ENCODE measurements at places on chromosomes 6 and 20. TPM values are rescaled to one million over a fixed set of nuclear protein-coding genes. Genes with fewer than 3 reads are reported as not detected.
A peak's percentile ranks its signal among the peaks of the same experiment; 100 is the strongest.

DNA sequence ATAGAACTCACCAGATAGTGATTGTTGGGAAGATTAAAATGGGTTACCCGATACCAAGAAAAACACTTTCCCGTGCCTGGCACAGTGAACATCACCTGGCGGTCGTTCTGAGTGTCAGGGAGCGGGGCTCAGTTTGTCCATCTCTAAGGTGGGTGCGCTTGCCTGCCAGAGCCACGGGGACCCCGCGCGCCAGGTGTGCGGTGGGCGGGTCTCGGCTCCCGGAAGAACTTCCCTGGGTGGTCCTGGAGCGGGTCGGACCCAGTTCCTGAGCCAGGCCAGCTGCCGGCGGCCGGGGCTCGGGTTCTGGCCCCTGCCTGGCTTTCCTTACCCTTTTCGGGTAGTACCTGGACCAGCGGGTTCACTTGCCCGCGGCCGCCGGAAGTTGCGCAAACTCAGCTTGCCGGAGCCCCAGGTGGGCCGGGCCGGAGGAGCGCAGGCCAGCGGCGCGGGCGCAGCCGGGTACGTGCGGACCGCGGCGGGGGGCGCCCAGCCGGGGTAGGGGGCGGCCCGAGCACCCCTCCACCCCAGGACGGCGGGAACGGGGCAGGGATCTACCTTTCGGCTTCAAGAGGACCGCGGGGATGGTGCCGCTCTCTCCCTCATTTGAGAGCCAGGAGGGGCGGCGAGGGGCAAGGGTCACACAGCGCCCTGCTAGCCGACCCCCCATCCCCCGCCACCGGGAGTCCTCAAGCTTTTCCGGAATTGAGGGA lies 7.5 kb downstream of the FAM110A start:
- H3K4me3 ChIP-seq, result peak overlapping the region; percentile 55
- peaks cover 36% of the 10 kb centered on the region for H3K4me1 ChIP-seq
- H3K36me3 ChIP-seq, result peaks cover 6% of the 10 kb centered on the region
- peak overlapping the region; percentile 83 for H3K27ac ChIP-seq

- no peak overlapping the region for H3K4me3 ChIP-seq
- no peaks in the 10 kb centered on the region for H3K4me1 ChIP-seq
- peaks cover 30% of the 10 kb centered on the region for H3K36me3 ChIP-seq
These were observed 7.7 kb downstream of the TPMT start for GRCh38 chr6:18147160-18147559.

DNA sequence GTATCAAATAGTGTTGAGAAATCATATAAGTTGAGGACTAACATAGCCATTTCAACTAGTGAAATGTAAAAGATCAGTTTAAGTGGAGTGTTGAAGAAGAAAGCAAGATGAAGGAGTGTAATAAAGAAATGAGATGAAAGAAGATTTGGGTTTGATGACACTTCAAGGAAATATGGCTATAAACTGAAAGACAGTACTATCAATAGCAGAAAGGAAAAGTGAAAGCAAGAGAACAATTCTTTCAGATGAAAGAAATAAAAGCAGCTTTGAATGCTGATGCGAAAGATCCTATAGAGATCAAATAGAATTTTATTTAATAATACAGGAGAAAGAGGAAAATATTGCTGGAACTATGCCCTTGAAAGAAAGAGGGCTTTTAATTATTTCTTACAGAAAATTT lies 92.8 kb upstream of the PRSS16 start:
- H3K4me3 ChIP-seq, result no peak overlapping the region
- no peak for DNase-seq
- H3K27ac ChIP-seq, result no peak overlapping the region
- H3K27me3 ChIP-seq, result no peaks in the 10 kb centered on the region
- no peaks in the 10 kb centered on the region for H3K36me3 ChIP-seq

The KCNQ2 gene
- total RNA-seq, result not detected
